ENCODE measurements at places on chromosomes 1 and 21.
A peak's percentile ranks its signal among the peaks of the same experiment; 100 is the strongest.

DNA sequence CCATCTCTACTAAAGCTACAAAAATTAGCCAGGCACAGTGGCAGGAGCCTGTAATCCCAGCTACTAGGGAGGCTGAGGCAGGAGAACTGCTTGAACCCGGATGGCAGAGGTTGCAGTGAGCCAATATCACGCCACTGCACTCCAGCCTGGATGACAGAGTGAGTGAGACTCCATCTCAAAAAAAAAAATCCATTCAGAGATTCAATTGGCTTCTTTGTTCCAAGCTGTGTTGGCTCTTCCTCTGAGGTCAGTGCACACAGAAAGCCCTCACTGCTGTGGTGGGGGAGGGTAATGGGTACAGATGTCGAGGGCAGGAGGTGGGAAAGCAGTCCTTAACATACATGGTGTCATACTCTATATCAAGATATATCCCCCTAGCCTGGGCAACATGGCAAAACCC is 14.7 kb downstream of the TIE1 start:
- DNase-seq: no peak

DNA sequence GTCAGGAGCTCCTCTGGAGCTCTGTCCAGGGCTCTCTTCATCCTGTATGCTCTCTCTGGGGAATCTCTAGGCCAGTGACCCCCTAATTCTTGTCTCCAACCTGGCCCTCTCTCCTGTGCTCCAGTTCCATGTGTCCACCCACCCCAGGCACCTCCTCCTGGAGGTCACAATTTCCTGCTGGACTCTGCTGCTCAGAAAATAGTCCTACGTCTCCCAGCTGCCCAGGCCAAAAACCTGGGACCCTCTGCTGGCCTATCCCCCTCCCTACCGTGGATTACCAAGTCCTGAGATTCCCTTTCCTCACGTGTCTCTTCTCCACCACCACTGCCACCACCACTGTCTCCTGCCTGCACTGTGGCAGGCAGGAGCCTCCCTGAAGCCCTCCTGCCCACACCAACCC is 11.7 kb downstream of the NES start:
- no peak for DNase-seq

GRCh38 chr1:231016966-231017365 is 23.1 kb downstream of the FAM89A start:
- no peak for DNase-seq

DNA sequence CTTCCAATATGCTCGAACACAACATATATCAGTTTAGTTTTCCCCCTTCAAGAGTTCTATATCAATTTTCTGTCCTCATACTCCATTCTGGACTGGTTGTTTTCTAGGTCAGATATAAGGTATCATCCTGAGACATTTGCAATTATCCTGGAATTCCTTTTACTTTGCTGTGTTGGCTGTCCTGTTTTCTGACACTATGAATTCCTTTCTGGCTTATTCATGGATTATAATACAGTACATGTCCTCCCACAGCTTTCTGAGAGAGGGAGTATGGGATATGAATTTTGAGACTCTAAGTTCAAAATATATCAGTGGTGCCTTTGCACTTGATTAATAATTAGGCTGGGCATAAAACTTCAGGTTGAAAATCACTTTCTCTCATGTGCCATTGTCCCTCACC is 11.9 kb downstream of the PHTF1 start:
- DNase-seq: no peak

DNA sequence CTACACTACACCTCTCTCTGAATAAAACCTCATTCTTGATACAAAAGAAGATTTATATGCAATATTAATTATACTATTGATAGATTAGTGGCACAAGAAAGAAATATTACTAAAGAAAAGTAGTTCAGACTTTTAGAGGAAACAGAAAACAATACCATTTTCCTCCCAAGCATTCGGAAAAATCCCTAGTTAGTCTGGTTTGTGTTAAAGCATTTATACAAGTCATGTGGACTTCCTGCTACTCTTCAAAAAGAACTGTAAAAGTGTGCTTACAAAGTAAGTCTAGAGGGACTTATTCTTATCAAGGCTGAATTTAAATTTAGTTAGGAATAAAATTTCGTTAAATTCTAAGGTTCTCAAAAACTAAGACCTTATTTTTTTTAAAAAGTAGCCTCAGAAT is 129.1 kb downstream of the ATP1B1 start:
- no peak for DNase-seq

- peak; percentile 71 for DNase-seq
Measured at GRCh38 chr1:178093951-178094738, at the start of gene RASAL2. Gene RASAL2, plus strand, starts transcription at chr1:178094104. Its CDS starts 389 bp downstream, at chr1:178094493.

GRCh38 chr1:195697130-195697529 is 911.1 kb downstream of the KCNT2 start:
- peak; percentile 37 for DNase-seq

DNA sequence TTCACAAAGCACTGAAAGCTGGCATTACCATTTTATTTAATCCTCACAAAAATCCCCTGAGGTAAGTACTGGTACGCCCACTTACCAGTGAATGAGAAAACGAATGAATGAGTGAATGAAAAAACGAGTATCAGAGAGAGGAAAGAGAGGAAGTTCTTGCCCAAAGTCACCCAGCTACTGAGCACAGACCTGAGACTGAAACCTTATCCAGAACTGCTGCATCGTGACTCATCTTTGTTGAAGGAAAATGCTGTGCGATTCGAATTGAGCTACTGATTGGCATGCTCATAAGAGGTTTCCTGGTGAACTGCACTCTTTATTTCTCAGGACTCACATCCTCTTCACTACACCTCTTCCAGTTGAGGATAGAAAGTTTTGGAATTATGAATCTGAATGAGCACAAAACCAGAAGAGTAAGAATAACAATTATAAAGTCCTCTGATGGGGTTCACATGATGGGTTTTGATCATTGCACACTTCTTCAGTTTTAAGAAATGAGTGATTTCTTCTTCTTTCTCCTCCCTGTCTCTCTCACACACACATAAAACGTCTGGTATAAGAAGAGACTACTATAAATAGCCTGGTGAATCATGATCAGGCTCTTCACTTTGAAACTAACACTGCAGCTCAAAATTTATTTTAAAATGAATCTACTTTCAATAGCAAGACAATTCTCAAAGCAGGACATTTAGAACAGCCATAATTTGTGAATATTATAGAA is 32.1 kb downstream of the IL12RB2 start:
- no peak for DNase-seq

GRCh38 chr1:181159451-181160140 is 71.1 kb downstream of the IER5 start:
- DNase-seq: no peak

GRCh38 chr1:207649210-207649753 is 4.3 kb downstream of the CR1L start:
- no peak for DNase-seq

- DNase-seq: no peak
Measured at GRCh38 chr1:231751415-231751814, 124.8 kb downstream of the DISC1 start.

GRCh38 chr1:208979776-208980175 is 603.7 kb upstream of the CAMK1G start:
- DNase-seq: no peak

- DNase-seq: no peak
Measured at GRCh38 chr1:204493984-204494280, 673 bp downstream of the PIK3C2B start.

DNA sequence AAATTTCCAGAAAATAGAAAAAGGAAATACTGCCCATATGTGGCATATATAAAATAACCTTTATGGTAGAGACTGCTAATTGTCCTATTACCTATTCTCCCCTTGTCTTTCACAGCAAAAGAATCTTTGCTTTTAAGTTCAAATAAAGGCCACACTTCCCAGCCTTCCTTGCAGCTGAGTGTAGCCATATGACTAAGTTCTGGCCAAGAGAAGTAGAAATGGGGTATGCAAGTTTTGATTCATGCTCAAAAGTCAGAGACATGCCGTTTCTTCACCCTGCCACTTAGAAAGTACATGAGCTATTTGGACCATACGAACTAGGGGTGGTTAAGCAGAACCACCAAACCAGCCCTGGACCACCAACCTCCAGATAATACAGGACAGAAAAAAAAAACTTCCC is 18.3 kb upstream of the S100A2 start:
- DNase-seq: no peak

DNA sequence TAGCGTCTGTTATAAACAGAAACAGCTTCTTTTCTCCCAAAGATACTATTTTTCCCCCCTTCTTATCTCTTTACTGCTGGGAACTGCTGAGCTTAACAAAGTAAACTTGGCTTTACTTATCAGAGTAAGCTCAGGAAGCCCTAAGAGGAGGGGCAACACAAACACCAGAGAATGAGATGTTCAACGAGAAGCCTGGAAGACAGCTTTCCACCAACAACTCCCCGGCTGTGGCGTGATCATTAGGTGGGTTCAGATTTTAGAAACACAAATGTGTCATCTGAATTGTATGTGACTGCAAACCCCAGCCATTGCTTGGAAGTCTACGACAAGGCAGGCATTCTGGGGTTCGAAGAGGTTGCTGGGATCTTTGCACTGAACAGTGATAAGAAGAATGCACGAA is 181.2 kb upstream of the ESRRG start:
- DNase-seq: no peak

DNA sequence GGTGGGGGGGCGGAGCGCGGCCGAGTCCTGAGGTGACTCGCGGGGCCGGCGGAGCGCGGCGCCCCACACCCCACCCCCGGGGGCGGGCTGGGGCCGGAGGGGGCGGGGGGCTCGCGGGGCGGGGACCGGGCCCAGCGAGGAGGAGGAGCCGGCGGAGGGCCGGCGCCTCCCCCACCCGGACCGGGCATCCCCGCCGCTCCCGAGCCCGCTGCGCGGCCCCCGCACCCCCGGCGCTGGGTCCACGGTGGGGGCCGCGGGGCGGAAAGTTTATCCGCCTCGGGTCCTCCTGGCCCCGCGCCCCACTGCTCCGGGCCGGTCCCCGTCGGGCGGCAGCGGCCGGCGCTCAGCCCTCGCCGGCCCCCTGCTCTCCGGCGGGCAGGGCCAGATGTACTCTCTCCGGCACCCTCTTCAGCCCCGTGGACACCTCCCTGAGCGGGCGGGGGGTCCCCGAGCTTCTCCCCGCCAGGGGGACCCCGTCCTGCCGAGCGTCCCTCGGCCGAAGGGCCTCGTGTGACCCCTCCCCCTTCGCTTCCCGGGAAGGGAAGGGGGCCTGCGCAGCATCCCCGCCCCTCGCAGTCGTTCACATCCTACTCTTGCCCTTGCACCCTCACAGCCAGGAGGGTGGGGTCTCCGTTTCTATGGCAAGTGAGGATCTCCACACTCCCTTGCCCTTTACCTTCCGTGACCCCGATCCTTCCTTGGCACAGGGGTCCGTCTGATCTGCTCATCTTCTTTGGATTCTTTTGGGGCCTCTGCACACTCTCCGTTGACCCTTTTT is 663 bp downstream of the CAMTA1 start:
- peak; percentile 87 for DNase-seq

GRCh38 chr1:168518813-168519212 is 25.0 kb downstream of the XCL2 start:
- no peak for DNase-seq

GRCh38 chr1:202104073-202104472 is 18.6 kb upstream of the GPR37L1 start:
- no peak for DNase-seq

DNA sequence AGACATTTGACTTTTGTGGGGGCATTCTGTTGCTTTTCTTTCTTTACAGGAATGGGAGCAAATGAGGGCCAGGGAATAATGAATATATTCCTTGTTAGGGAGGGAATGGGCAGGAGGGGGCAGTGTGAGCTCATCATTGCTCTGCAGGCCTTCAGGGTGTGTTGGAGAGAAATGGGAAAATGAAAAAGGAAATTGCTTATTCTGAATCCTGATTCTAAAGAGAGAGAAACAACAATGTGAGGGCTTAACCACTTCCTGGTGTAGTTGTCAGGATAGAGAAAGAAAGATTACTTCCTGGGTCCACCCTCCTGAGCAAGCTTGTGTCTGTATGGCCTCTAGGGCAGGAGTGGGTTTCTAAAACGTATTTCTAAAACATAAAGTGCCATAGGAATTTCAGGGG is 28.3 kb downstream of the VANGL2 start:
- peak; percentile 46 for DNase-seq

GRCh38 chr1:101995984-101996745 is 561 bp downstream of the OLFM3 start:
- no peak for DNase-seq

- DNase-seq: no peak
Measured at GRCh38 chr1:19765623-19766022, 34.1 kb downstream of the TMCO4 start.

DNA sequence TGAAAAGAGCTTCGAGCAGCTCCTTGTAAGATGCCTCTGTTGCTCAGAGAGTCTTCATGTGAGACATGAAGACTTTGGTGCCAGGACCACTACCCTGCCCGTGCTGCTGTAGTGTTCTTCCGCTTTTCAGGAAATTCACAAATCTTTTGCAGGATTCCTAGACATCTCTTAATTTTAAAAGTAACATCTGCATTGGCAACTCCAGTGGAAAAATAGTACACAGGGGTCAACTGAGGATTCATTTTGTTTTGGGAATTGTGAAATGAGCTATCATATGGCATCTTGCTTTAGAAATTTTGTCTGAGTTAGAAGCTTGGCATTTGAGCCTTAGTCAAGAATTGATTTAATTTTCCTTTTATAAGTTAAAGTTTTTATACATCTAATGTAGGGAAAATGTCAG is 7.2 kb downstream of the PRDM2 start:
- DNase-seq: no peak

- DNase-seq: peak; percentile 38
Measured at GRCh38 chr1:235998812-235999211, 66.1 kb downstream of the NID1 start.

GRCh38 chr1:112651205-112651604 is 23.3 kb upstream of the MOV10 start:
- no peak for DNase-seq

- peak; percentile 70 for DNase-seq
Measured at GRCh38 chr21:45128613-45129188, 54.3 kb downstream of the ADARB1 start.

Data from GM13977 (cell line).